ENCODE measurements at places on chromosomes 12 and 14.

DNA sequence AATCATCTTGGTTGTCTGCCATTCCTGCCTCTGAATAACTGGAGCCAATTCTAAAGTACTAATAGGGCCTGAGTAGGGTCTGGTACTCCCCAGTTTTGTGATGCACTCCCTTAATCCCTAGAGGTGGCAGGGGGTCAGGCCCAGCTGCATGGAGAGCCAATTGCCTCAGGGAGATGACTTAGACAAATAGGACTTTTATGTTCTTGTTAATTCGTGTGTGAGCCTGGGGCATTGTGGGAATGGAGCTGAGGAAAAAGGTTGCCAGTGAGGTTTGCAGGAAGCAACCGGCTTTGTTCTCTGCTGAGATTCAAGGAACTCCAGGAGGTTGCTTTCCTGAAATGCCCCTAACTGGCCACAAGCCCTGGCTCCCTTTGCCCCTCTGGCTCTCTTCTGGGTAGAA lies 6.8 kb upstream of the DCD start:
- no peak for DNase-seq

DNA sequence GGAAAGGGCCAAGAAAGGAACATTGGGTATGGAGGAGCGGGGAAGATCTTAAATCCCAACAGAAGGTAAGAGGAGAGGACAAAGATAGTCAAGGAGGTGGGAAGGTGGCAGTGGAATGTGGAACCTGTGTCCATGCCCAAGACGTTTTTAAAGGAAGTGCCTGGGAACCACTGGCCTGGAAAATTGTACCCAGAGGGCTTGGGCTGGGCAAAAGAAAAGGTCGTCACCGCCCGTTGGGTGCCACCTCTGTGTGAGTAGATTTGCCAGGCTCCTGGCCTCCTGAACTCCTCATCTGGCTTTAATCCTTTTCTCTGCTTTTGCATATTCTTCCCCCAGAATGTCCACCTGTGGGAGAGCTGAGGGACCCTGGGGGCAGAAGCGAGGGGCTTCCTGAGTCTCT lies 32.6 kb downstream of the JDP2 start:
- no peak for DNase-seq

- DNase-seq = no peak
Observed at GRCh38 chr14:54782751-54783659, 119.6 kb downstream of the GCH1 start.

- peak; percentile 4 for DNase-seq
Observed at GRCh38 chr14:30375296-30375892, 183.6 kb upstream of the G2E3 start.

- no peak for DNase-seq
Observed at GRCh38 chr14:58738876-58739275, 101.1 kb downstream of the DACT1 start.

DNA sequence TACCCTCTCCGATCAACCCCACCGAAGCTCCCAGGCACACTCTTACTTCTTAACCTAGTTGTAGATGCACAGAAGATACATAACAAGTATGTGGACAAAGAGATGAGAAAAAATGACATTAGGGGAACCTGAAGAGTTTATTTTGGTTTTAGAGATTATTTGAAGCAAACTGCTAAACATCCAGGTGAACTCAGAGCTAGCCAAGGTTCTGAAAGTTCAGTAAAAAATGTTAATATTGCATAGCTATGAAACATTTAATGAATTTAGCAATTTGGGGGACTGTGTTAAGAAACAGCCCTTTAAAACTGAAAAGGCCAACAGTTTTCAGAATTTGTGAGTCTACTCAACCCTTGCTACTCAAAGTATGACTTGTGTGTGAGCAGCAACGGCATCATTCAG lies 174.4 kb downstream of the NAV3 start:
- no peak for DNase-seq

GRCh38 chr12:50647479-50647878 lies 116.4 kb upstream of the ATF1 start:
- no peak for DNase-seq

- DNase-seq = no peak
Observed at GRCh38 chr14:85534458-85535293, 4.7 kb downstream of the FLRT2 start.

DNA sequence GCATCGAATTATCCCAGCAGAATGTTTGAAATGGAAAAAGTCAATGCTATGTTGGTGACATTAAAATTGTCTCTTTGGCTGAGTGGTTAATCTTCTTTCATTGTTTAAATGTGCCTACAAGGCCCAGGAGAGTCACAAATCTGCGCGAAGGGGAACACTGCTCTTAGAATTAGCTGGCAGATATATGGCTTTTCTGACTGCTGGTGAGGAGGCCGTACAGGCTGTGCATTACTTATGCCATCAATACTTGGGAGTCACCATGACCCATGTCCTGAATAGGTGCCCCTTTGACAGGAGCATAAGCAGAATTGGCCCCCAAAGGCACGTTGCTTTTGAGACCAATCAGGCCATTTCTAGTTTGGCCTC lies 521.5 kb downstream of the FUT8 start:
- no peak for DNase-seq

DNA sequence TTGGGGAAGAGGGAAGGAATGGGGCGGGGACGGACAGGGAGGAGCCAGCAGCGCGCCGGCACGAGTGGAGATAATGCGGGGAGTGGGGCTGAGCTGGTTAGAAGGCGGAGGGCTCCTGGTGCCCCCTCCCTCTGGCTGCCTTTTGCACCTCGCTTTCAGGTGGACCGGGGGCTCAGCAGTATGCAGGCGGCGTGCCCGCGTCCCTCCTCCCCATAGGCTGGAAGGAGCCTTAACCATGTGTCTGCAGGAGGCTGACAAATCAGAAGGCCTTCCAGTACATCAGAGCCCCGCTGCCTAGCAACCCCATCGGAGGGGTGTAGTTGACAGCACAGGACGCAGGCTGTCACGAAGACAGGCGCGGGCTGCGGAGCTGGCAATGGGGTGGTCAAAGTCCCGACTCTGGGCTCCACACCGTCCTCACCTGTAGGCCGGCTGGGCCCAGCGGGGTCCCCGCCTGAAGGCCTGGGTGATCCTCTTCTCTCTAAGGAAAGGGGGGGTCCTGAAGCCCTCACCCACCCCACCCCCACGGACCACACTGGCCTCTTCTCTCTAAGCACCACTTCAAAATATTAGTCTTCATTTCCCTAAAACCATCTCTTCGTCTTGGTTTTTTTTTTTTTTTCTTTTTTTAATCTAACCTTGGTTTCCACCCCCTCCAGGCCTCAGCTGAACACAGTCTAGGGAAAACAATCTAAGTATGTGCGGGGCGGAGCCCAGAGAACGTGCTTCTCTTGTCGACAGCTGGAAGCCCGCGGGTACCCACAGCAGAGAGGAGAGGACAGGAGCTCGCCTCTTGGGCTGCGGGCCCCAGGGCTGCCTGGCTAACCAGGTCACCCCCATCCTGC lies 44.5 kb downstream of the KDM2B start:
- peak; percentile 41 for DNase-seq

DNA sequence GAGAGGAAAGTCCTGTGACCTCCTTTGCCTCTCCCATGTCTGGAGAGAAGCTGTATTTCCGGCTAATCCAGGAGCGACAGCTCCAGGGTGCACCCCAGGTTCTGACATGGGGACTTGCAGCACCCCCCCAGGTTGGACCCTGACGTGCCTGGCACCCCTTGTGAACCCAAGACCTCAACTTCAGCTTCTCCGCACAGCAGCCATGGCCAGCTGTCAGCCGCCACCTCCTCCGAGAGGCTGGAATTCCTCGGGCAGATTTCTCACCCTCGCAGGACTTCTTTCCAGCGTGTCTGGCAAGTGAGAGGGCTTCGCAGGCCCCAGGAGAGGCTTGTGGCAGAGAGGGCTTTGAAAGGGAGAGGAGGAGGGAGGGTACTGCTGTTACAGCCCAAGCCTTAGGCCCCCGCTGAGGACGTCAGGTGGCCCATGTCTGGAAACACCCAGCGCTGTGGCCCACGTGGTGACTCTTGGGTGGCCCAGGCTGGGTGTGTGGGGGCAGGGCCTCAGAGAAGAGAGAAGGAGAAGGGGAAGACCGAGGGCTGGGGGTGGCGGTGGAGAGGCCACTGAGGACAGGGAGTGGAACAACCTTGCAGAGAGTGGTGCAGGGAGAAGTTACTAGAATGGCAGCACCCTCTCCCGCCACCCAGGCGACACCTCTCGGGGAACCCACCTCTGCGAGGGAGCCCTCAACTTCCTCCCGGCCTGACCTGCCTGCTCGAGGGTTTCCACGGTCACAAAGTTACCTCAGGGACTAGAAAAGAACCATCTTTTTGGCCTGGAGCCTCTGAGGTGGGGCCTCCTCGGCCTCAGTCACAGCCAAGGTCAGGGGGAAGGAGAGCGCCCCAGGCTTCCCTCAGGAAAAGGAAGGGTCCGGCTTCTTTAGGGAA lies 11.7 kb upstream of the RPS6KL1 start:
- no peak for DNase-seq

- DNase-seq = no peak
Observed at GRCh38 chr14:106665814-106666213, 1139.4 kb downstream of the TMEM121 start.

DNA sequence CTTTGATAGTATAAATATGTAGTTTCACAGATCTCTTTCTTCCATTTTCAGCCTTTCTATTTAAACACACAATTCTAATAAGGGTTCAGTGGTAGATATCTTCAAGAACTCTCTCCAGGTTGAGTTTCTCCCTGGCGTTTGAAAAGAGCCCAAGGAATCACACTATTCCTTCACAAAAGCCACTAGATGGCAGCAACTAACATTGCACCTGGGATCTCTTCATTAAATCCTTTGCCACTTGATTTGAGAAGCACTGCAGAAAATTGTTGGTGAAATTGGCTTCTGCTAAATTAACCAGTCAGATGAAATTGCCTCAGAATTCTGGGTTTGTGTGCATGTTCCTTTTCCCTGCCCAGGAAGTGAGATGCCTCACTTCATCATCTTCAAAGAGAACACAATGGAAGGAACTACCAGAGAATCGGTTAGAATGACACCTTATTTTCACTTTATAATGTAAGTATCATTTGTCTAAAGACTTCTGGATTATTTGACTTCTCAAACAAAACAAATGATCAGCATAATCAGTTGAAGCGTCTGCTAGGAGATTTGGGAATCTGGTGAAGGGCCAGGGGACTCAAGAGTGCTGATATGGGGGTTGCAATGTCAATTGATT lies 6.8 kb downstream of the CCDC198 start:
- no peak for DNase-seq

GRCh38 chr14:50363714-50364111 lies 33.0 kb downstream of the CDKL1 start:
- peak; percentile 31 for DNase-seq

All from effector memory CD4-positive, alpha-beta T cell (primary cell).